ENCODE measurements at places on chromosomes 7 and 10.

- DNase-seq: no peak
These were observed 1.7 kb downstream of the MBL2 start for GRCh38 chr10:52770904-52771303.

GRCh38 chr10:24950439-24950838 lies 2.0 kb downstream of the PRTFDC1 start:
- no peak for DNase-seq

DNA sequence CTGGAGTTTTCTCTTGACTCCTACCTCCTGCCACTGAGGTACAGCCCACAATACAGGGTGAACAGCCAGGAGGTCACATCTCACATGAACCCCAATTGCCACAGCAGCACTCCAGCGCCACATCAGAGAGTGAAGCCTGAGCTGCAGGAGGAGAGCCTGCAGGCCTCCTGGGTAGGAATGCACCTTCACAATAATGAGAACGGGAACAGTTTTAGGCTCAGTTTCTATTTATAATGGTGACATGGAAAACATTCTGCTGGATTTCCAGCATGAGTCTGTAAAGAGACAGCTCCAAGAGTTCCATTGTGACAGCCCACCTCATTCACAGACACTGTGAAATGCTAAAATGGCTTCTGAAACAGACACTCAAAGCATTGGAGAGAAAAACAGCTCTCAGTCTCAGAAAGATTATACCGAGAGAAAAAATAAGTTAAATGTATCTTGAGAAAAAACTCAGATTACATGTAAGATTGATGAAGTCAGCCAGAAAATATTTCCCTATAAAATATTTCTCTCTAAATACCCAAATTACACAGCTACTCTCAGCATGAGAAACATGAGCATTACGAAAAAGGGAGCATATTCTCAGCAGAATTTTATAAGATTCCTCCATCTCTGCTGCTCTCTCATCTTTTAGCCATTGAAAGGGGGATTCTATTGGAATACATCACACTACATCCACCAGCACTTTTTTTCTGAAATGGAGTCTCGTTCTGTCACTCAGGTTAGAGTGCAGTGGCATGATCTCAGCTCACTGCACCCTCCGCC lies 11.3 kb downstream of the ZNF680 start:
- no peak for DNase-seq

DNA sequence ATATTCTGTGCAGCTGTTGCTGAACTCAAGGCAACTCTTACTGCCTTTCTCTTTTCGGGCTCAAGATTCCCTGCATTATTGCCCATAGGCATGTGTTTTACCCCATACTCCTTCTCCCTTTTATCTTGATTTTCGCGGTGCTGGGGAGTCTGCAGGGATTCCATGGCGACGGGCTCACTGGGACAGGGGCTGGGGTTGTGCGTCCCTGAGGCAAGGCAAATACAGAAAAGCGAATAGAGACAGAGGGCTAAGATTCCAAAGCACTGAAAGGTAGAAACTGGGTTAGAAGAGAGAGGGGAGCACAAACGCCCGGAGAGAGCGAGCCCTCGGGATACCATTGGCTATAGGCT lies 519 bp upstream of the RPP38 start:
- no peak for DNase-seq
